ENCODE measurements at places on chromosomes 6 and 20.

GRCh38 chr20:46928580-46929132, 34.0 kb downstream of the EYA2 start:
- DNase-seq, result no peak

GRCh38 chr20:57275813-57276212, 9.4 kb upstream of the BMP7 start:
- no peak for DNase-seq

GRCh38 chr6:113934101-113934500, 36.8 kb downstream of the HDAC2 start:
- no peak for DNase-seq

DNA sequence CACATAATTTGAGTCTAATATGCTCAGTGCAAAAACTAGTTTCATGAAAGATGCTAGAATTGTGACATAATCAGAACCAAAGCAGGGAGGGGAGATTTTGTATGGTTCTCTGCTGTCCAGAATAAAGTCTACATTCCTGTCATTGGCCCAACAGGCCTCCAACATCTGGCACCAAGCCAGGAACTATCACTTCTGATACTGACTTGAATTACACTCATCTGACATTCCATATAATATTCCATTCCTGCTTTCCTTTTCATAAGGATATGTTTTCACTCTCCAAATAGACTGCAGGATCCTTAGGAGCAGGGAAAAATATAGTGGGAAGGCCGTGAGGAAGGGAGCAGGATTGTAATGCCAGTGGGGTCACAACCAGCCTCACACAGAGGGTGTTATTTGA, 84.6 kb upstream of the BTN3A2 start:
- DNase-seq, result no peak

- no peak for DNase-seq
These were observed 129.5 kb downstream of the LRRC1 start for GRCh38 chr6:53924277-53924676.

- no peak for DNase-seq
These were observed 20.5 kb downstream of the PERP start for GRCh38 chr6:138086573-138087196.

- no peak for DNase-seq
These were observed 61.8 kb downstream of the FAM229B start for GRCh38 chr6:112149236-112149635.

GRCh38 chr6:106569428-106569827, 59.9 kb downstream of the RTN4IP1 start:
- DNase-seq, result no peak

DNA sequence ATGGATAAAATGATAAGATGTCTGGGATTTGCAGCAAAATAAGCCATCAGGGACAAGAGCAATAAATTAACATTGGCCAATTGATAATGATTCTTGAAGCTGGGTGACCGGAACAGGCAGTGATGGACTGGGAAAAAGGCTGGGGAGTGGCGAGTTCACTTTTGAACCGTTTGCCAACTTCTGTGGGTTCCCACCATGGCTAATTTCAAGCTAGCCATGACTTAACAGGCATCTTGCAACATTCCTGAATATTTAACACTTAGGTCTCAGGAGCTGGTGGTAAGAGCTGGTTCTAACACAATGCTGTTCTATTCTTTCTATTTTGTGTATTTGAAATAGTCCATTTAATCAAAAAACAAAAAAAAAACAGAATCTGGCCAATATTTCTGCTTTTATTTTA, 37.6 kb upstream of the CD83 start:
- DNase-seq, result no peak

DNA sequence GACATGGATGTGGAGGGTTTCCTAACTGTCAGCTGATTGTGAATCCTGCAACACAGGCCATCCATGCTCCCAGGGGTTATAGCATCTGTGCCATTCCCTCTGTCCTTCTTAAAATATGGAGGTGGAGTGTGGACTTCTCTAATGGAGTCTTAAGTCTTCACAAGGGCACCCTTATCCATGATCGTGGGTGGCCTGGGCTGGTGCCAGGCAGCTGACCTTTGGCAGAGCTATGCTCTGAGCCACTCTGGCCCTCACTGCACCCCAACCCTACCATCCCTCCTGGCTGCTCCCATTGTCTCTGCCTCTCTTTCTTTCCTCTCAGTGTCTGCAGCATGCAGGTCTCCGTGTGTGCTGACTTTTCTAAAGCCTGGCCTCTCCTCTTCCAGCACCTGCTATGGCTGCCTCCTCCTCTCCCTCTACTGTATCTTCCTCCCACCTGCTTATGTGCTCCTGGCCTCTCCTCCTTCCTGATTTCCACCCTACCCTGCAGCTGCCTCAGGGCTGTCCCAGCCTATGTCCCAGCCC, 11.2 kb upstream of the PCMTD2 start:
- no peak for DNase-seq

GRCh38 chr6:170505306-170505705, 47.8 kb downstream of the PSMB1 start:
- no peak for DNase-seq

DNA sequence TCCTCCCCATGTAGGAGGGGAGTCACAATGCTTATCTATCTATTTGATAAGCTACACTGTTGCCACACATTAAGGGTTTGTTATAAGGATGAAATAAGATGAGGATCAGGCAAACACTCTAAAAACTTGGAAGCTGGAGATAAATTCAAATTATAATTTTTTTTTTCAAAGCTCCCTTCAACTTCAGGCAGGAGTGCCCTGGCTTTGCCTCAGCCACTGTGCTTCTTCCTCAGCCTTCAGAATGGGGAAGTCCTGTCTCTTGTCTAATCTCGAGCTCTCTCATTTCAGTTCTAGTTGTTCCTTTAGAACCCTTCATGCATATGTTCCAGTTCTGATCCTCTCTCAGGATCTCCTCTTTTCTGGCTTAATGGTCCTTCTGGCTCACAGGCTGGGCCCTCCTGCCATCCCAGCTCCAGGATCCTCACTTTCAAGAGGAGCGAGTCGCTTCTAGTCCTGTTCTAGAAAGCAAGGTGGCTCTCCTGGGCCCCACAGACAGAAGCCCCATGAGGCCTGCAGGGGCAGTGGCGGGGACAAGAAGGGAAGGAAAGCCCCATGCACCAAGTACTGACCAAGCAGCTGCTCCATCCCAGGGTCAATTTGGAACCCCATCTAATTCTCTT, 164.3 kb downstream of the VEGFA start:
- DNase-seq, result no peak

- DNase-seq, result no peak
These were observed 44.7 kb upstream of the FOXQ1 start for GRCh38 chr6:1267057-1267732.

DNA sequence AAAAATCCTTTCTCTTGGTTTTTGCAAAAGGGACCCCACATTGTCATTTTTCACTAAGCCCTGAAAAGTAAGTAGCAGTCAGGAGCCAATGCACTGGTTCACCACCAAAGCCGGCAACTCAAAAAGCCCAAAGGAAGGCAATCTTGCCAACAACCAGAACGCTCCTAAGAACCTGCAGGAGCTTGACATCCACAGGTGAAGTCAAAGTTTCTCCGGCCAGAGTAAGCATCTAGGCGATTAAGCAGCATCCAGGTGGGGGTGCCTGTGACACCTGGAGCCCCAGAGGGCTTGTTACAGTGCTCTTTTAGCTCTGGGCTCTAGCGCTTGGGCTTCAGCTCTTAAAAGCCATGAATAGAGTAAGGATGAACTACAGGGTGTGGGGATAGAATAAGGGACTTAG, 36.1 kb downstream of the SLC35D3 start:
- DNase-seq, result no peak

DNA sequence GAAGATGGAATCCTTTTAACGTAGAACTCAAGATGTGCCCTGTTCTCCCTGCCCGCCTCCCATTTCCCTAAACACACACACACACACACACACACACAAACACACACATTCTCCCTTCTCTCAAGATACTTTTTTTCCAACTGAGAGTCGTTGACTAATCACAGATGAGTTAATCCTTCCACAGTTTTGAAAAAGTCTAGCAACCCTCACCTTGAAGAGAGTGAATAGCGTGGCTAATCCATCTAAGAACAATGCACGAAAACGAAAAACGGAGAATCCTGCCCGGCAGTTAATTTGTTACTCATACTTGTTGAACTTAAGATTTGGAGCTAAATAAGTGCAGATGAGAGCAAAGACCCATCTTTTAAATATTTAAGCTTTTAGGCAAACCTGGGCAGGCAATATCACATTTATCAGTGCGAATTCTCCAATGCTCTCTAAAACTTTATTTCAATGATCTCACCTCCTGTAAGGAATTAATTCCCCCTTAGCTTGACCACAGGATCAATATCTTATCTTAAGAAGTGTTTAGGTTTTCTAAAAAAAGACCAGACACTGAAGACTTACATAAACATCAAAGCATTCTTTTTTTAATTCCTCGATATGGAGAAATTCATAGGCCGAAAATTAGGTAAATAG, 1.1 kb downstream of the AGPAT4 start:
- no peak for DNase-seq

DNA sequence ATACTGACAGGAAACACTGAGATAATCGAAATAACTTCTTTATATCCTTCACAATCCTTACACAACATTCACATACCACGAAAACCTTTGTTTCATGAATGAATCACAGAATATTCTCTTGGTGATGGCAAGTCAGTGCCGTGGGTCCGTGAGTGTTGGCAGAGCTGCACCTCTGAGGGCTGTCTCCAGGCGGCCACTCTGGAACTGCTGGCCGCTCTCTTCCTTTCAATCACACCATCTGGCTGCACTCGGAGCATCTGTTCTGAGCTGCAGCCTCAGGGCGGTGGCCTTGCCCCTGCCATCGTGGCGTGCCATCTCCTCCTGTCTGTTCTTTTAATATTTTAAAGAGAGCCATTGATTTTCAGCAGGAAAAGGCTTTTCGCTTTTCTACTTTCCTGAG, 129.4 kb upstream of the AFDN start:
- no peak for DNase-seq

GRCh38 chr20:13613917-13614316, 24.8 kb downstream of the TASP1 start:
- no peak for DNase-seq

- DNase-seq, result no peak
These were observed 178.9 kb upstream of the ARID1B start for GRCh38 chr6:156598071-156598854.

DNA sequence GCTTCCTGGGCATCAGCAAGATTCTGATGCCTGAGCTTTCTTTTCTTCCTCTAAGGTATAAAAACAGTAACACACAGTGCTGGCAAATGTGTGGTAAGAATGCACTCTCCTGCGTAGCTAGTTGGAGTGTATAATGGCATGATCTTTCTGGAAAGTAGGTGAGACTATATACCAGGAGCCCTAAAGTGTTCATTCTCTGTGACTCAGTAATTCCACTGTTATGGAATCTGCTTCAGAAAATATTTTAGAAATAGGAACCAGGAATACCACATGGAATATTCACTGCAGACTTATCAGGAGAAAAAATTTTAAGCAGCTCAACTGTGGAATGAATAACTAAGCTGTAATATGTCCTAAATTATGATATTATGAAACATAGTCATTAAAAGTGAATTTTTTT, 16.9 kb upstream of the CSE1L start:
- DNase-seq, result no peak

GRCh38 chr6:149242883-149243282, 74.6 kb upstream of the TAB2 start:
- DNase-seq, result no peak

DNA sequence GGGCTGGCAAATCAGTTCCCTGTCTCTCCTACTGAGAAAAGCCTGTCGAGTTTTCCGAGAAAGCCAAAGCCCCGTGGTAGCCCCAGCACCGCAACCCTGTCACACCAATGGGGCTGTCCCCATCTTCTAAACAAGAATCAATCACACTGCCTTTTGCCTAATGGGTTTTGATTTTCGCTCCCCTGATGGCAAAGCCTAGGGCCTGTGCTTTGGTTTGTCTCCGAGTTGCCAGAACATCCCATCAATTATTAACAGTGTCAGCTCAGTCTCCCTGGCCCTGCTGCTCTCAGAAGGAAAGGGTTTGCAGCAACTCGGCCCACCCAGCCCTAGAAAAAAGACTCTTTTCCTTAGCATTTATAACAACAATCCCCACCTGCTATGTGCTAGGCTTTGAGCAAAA, 4.2 kb downstream of the KCNB1 start:
- DNase-seq, result no peak

DNA sequence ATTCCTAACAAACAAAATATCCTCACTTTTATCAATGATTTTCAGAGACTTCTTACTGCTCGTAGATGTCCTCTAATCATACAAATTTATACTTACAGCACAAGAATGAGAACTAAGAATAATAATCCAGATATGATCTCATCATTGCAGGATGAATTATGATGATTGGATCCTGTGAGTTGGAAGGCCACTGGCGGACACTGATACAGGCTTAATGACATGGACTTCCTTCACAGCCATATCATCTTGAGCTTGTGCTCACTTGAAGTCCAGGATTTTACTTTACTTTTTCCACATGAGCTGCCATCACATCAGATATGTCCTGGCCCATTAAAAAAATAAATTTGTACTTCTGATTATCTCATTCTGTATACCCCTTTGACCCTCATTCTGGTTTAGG, 94.3 kb downstream of the NKAIN2 start:
- no peak for DNase-seq

GRCh38 chr6:170092826-170093225, 198.1 kb downstream of the DLL1 start:
- DNase-seq, result no peak

DNA sequence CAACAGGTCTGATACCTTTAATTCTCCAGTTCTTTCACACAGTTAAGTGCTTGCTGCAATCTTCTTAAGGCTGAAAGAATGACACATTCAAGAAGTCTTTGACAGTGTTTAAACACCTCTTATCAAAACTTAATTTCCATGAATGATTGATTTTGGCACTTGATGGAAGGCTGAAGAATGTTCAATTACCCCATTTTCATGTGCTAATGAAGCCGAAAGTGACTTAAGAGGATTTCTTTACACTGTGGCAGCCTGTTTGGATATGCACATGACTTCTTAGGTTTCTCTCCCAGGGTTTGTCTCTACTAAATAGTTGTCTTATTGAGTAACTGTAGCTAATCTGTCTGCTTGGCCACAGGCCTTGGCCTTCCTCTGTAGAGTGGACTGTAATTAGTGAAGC, 81.1 kb upstream of the PRDM1 start:
- DNase-seq, result no peak

Data from activated CD4-positive, CD25-positive, alpha-beta regulatory T cell (primary cell).